ENCODE measurements at places on chromosomes 2 and 18.
A peak's percentile ranks its signal among the peaks of the same experiment; 100 is the strongest.

DNA sequence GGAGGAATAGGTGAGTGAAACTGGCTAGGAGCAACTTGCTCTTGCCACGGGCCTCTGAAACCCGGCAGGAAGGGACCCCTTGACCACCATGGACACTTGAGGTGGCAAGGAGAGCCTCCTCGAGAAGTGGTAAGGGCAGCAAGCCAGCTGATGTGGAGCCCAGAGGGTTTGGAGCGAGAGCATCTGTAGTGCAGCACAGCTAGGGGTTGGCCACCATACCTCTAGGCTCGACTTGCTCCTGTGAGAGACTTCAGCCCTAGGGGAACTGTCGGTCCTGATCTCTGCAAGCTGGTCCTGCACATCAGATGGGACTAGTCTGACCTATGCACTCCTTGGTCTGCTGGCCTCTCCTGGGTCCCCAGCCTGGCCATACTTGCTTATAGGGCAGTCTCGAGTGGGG is 158.4 kb downstream of the CCDC178 start:
- no peak for DNase-seq

DNA sequence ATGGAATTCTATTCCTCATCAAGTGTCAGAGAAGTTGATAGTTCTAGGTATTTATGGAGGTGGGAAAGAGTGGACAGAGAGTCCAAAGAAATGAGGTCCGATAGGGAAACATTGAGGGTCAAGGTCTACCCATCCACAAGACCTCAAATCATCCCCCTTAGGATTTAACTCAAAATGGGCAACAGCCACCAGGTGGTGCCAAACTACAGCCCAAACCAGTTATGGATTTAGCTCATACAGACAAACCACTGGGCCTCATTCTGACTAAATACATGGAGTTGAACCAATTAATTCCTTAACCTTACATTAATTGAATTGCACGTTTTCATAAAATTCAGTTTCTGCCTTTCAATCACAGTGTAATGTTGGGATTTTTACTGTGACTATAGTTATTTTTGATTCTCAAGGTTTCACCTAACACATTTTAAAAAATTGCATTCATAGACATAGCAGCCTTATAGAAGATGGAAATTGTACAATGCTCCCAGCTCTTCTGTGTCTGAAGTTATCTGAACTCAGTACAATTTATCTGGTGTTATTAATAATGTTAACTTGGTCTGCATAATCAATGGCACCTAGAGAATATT is 98.2 kb upstream of the HNMT start:
- DNase-seq = peak; percentile 22

- no peak for DNase-seq
Observed at GRCh38 chr18:51279367-51279984, 82.0 kb upstream of the MEX3C start.

- peak; percentile 11 for DNase-seq
Observed at GRCh38 chr2:113703386-113704299, 52.8 kb downstream of the SLC35F5 start.

DNA sequence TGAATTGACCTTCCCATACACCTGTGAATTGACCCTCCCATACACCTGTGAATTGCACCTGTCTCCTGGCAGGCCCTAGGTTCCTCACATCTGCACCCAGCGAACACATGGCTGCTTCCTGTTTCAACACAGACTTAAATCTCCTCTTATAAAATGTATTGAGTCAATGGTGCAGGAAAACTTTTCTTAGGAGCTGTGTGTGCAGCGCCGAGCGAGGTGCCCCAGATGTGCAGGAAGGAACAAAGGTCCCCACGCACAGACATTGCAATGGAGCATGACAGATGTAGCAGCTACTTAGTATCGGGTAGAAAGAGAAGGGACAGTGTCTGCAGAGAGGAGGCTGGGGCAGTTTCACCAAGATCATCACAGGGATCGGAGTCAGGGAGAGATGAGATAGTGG is 85.5 kb upstream of the PXDN start:
- no peak for DNase-seq

- DNase-seq = no peak
Observed at GRCh38 chr2:54572636-54573536, 116.8 kb downstream of the SPTBN1 start.

- DNase-seq = no peak
Observed at GRCh38 chr2:144405982-144406788, 113.7 kb downstream of the ZEB2 start.

DNA sequence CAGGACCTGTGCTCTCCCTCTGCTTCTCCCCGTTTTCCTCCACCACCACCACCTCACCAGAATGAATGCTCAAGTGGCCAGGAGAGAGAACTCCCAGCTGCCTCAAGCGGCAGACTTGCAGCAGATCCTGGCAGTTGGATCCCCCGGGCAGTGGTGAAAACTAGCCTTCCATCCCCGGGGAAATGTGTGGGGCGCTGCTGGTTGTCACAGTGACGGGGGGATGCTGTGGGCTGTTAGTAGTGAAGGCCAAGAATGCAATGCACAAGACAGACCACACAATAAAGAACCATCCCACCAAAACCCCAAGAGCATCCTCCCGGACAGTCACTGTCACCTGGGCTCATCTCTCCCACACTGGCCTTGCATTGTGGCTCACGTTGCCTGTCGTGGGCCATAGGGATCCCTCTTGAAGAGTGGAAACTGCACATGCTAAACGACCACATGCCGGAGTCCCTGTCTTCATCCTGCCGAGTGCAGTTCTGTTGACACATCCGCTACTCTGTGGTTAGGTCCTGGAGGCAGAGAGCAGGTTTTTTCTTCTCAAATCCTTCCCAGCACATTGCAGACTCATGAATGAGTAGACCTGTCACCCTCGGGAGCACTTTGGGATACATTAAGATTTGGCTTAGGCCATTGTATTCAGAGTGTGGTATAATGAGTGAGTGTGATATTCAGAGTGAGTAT is 13.5 kb downstream of the SPATA3 start:
- DNase-seq = no peak

GRCh38 chr2:203876328-203876727 is 8.8 kb downstream of the CTLA4 start:
- DNase-seq = no peak

DNA sequence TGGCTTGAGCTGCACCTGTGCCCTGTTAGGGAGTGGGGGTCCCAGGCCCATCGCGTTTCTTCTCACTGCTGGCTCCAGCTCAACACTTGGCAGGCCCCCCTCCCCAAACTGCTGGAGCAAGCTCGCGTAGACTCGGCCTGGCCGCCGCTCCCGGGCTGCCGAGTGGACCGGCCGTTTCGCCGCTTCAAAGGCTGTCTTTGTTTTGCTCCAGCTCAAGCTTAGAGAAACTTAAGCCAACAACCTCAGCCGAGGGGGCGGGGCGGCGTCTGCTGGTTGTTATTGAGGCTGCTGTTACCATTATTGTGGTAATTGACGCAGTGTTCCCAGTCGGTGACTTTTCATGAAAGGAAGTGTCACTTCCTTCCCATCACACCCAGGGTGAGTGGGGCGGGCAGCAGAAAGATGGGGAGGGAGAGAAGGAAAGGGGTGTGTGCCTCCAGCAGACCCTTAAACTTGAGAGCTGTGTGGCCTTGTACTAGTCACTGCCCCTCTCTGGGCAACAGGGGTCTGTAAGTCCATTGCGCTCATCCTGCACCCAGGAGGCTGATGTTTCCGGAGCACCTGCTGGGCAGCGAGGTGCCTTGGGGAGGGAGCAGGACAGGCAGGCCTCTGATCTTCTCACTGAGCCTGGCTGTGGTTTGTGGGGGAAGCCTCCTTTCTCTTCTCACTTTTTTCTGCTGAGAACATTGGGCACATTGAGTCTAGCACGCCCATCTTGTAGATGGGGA is 2.1 kb downstream of the ARID5A start:
- DNase-seq = peak; percentile 57

DNA sequence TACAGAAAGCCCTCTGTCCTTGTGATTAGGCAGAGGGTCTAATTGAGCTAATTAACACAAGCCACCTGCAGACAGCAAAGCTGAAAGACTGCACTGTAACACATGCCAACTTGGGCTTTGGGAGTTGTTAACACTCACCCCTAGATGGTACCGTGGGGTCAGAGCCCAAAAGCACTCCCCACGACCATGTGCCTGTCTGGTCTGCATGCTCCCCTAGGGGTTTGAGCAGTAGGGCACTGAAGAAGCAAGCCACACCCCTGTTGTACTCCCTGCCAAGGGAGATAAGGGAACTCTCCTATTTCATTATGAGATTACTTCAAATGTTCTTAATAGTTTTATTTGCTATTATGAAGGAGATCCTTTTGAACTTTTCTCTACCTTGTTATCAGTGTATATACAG is 560.1 kb upstream of the FSHR start:
- DNase-seq = no peak

GRCh38 chr2:206343816-206344215 is 69.4 kb downstream of the ZDBF2 start:
- no peak for DNase-seq

DNA sequence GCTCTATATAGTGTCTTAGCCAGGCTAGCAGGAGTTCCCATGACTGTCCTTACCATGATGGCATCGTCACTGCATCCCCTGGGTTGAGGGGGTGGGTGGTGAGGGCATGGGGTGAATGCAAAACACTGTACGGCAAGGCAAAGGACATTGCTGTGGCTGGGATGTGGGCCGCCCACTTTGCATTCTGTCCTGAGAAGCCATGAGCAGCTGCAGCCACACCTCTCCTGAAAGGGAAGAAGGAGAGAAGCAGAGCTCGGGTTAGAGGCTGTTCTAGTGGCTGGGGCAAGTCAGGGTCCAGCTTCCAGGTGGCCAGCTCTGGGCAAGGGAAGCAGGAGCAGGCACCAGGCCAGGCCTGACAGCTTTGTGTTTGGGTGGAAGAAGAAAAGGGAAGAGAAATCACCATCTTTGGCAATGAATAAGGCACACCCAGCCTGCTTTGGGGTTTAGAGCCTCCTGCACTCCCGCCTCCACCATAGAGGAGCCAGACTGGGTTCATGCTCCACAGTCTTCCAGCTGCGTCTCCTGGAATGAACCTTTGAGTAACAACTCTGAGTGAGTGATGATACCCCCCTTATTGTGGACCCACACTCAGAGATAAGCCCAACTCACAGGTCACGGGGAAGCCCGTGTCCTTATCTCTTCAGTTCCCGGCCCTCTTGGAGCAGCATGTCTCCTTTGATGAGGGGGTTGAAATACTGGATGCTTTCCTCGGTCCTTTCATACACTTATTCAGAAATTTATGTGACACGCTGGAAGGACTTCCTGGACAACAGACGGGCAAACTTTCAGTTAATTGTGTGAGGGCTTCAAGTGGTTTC is 63.4 kb downstream of the INPP4A start:
- DNase-seq = no peak

DNA sequence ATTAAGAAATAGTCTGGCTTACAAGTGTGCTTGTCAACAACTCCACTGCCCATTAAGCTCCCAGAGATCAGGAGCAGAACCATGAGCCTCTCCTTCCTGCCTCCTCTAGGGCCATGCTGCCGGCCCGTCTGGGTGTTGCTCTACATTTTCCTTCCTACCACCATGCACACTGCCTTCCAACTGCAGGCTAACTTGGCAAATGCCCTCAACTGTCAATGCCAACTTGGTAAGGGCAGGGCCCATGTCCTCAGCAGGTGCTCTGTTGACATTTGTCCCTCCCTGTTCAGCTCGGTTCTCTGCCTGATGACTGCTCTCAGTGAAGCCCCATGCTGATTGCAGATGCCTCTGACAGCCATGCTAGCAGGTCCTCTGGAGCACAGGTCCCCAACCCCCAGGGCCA is 345.2 kb downstream of the ALK start:
- DNase-seq = no peak

All from SW480 (cell line).